ENCODE measurements at places on chromosomes 12 and 14. TPM values are rescaled to one million over a fixed set of nuclear protein-coding genes. Genes with fewer than 3 reads are reported as not detected.

DNA sequence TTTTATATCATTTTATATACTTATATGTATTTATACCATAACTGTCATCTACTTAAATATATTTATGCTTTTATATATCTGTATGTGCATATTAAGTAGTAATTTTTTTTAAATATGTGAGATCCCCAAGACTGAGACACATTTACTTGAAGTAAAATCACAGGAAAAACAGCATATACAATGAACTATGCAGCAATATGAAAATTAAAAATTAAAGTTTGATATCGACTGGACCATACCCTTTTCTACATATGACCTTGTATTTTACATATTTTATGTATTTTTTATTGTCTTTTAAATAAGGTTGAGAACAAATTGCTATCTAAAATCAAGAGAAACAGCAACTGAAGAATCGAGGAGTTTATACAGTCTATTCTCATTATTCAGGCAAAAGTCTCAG is 50.0 kb downstream of the TSPAN19 start:
- DNase-seq = no peak

HOXC6 gene
- total RNA-seq = not detected

HOXC12 gene
- total RNA-seq = not detected

DNA sequence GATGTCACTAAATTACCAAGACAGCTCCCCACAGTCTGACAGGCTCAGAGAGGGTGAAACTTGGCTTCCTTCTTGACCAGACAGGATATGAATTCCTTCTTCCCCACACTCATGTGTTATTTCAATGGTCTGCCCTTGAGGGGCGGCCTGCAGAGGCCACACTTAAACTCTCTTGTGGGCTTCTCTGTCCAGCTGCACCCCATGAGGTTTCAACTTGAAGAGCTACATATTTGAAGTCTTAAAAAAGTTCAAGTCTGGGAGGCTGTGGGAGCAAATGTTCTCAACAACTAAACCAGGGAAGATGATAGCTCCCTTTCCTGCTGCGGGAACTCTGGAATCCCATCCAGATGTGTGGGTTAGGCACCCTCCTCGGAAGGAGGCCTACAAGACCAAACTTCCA is 98.3 kb downstream of the TTC7B start:
- DNase-seq = no peak

DNA sequence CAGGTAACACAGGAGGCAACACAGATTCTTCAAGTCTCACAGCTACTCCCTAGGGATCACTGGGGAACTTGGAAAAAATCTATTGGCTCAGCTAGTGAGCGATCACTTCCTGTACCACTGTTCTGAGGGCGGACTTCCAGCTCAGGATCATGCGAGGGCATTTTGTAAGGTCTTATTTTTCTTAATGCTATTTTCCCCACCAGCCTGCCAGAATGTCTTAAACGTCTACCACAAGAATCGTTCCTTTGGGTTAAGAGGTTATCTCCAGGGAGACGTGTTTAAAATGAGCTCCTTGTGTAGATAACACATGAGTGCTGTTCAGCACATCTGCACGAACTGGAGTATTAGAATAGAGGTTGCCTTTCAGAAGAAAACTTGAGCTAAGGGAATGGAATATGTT is 162.6 kb downstream of the ETNK1 start:
- no peak for DNase-seq
